ENCODE measurements at places on chromosomes 2 and 18.

DNA sequence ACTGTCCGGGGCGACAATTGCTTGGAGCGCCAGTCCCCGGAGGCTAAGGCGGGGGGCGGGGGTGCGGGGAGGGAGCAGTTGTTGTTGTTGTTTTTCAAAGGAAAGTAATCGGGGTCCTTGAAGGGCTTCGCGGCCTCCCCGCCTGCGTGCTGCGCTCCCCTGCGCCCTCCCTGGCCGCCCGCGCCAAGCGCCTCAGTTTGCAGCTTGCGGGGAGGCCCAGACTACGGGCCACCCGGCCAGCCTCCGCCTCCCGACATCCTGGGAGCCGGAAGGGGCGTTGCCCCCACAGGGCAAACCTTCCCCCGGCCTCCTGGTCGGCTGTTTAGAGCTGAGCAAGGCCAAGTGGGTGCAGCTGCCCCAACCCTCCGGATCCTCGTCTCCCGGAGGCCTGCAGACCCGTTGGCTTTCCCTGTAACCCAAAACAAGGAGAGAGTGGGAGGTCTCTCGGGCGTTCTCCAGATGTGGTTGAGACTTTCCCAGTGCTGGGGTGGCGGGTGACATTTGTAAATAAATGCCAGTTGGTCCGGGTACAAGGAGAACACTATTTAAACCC is 3.7 kb upstream of the SIX3 start:
- peak; percentile 97 for DNase-seq

- DNase-seq = no peak
Measured at GRCh38 chr18:46237891-46238290, 133.7 kb downstream of the HAUS1 start.

DNA sequence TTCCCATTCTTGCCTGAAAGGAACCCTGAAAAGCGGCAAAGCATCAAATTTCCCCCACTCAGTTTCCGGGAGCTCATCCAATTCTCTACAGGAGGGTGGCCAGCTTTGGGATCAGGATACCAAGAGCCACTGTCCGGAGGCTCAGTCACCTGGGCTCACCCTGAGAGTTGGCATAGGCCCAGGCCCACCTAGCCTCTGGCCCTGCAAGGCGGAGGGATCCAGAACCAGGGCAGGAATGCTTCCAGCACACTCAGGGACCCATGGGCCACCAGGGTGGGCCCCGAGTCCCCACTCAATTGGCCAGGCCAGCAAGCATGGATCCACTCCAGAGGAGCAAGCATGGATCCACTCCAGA is 432.9 kb upstream of the MYT1L start:
- DNase-seq = no peak

DNA sequence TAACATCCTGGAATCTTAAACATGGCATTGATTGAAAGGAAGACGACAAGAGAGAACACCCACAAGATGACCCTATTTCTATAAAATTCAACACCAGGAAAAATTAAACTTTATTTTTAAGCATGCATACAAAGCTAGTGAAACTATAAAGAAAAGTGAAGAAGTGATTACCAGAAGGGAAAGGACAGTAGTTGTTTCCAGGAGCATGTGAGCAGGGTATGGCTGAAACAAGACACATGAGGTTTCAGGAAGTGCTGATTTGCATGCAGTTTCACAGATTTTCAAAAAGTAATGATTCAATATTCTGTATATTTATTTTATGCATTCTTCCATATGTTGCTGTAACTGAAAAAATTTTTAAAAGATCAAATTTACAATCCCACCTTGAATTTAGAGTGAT is 24.6 kb upstream of the DAW1 start:
- no peak for DNase-seq

- peak; percentile 72 for DNase-seq
Measured at GRCh38 chr2:218216336-218216673, 684 bp upstream of the ARPC2 start.

DNA sequence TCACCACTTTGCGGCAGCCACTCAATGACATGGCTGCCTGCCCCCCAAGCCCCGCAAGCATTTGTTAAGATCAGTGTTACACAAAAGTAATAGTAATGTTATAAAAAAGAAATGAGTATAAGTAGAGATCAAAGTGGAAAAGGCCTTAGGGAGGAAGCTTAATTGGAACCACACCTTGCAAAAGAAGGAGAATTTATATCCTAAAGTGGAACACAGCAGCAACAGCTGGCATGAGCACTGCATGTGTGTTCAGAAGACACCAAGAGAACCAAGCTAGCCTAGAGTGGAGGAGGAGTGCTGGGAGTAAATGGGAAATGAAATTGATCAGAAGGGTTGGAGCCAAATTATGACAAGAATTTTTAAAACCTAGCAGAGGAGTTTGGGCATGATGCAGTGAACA is 73.1 kb upstream of the STK17B start:
- no peak for DNase-seq

DNA sequence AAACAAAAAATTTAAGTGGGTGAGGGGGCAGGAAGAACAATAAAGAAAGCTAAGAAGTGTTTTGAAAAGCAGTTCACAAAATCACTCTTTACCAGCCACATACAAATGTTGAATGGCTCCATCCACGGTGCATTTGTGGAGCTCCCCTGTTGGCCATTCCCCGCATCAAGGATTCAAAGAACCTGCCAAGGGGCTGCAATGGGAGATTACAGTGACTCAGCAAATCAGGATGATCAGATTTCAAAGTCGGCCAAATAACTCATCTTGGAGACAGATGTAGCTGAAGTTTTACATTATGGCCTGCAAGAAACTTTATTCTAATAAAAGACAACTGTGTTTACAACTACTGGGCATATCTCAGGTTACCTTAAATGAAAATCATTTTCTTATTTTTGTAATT is 26.9 kb downstream of the COL4A3 start:
- no peak for DNase-seq

DNA sequence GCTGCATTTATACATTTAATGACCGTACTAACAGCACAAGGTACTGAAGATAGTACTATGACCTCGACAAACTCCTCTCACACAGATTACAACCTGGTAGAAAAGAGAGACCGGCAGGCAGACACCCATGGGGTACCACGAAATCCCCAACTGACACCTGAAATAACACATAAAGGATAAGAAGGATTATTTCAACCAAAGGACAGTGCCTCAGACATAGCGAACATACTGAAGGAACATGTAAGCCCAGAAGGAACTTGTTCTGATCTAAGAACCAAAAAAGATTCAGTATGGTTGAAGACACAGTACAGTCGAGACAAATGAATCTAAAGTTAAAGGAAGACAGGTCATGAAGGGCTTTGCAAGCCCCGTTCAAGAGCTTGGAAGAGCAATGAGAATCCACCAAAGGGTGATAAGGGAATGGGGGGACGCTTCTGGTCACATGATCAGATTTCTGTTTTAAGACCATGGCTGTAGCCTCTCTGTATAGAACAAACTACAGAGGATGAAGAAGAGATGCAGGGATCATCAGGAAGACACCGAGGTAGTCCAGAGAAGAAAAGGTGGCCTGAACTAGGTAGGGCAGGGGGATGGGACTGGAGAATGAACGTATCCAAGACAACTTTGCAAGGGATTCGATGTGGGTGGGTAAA is 902 bp downstream of the MCFD2 start:
- peak; percentile 20 for DNase-seq

- no peak for DNase-seq
Measured at GRCh38 chr2:33785201-33786106, 186.4 kb upstream of the FAM98A start.

GRCh38 chr2:50615291-50615690 is 416.6 kb downstream of the NRXN1 start:
- no peak for DNase-seq

DNA sequence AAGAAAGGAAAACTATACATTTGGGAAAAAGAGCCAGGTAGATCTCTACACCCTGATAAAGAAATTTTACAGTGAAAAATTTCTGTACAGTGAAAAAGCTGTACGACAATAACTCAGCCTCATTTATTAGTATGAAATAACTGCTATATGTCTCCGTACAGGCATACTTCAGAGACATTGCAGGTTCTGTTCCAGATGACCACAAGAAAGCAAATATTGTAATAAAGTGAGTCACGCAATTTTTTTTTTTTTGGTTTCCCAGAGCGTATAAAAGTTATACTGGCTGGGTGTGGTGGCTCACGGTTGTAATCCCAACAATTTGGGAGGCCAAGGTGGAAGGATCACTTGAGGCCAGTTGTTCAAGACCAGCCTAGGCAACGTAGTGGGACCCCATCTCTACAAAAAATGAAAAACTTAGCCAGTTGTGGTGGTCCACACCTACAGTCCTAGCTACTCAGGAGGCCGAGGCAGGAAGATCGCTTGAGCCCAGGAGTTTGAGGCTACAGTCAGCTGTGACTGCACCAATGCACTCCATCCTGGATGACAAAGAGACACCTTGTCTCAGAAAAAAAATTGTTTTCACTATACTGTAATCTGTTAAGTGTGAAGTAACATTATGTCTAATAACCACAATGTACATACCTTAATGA is 28.2 kb upstream of the AMMECR1L start:
- DNase-seq = no peak

DNA sequence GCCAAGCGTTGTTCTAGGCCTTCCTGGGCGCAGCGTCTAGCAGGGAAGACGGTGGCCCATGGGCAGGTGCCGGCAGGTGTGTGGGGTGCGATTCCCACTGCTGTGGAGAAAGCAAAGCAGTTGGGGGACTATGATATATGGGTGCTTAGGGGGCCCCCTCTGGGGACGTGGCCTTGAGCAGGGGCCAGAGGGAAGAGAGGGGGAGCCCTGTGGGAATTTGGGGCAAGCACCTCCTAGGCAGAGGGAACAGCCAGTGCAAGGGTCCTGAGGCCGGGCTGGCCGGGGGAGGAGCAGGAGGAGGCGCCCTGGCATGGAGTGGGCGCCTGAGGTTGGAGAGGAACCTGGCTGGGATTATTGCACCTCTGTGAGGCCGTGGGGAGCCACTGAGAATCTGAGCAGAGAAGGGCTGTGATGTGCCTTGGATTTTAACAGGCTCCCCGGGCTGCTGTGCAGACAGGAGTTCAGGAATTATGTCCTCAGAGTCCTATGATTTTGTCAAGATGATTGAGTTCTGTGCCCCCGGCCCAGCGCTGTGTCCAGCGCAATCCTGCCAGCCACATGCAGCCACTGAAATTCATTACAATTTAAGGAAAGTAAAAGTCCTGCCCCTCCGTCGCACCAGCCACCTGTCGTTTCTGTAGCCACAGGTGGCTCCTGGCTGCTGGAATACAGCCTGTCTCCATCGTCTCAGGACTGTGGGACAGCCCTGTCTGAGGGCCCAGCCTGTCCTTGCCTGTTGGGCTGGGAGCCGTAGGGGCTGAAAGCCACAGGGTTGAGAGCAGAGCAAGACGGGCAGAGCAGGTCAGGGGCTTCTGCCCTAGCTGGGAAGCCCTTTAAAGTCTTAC is 9.1 kb upstream of the KLHL30 start:
- DNase-seq = no peak
